Stimulated activated CD8-positive, alpha-beta memory T cell treated with anti-CD3 and anti-CD28 coated beads, Interleukin-7, amount 100 ng/mL, for 1 hour (primary cell): ENCODE measurements at places on chromosomes 16 and 17.

DNA sequence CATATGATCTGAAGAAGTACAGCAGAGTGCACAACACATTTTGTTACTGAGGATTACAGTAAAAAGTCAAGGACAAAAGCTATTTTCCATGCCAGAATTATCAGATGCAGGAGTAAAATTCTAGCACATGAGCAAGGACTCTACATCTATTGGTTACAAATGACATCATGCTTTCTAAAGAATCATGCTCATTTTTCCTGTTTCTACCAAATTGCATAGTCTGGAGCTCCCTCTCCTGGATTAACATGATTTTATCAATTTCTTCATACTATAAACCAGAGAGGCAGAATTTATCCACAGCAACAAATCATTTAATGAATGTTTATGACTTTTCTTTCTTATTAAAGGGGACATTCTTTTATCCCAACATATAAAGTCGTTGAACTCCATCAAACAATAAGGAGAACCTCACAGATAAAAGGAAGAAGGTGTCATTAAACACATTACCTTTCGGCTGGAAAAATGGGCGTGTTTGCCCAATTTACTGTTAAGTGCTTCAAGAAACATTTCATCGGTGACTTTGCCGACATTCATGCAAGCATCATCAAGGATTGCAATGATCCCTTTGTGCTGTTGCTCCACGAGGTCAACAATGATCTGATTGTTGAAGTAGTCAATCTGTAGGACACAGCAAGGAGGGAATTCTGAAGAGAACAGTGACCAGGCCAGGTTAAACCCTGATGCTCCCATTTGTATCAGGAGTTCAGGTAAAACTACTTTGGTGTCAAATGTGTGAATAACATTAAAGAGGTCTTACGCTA lies 121.7 kb downstream of the MYO1D start:
- no peak for DNase-seq

DNA sequence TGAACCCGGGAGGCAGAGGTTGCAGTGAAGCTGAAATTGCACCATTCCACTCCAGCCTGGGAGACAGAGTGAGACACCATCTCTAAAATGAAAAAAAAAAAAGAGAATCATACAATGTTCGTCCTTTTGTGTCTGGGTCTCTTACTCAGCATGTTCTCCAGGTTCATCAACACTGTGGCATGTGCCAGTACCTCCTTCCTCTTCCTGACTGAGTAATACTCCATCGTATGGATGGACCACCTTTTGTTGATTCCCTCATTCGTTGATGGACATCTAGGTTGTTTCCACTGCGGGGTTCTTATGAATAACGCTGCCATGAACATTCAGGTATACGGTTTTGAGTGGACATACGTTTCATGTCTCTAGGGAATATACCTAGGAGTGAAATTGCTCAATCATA lies 4.1 kb upstream of the HS3ST6 start:
- DNase-seq, result no peak

DNA sequence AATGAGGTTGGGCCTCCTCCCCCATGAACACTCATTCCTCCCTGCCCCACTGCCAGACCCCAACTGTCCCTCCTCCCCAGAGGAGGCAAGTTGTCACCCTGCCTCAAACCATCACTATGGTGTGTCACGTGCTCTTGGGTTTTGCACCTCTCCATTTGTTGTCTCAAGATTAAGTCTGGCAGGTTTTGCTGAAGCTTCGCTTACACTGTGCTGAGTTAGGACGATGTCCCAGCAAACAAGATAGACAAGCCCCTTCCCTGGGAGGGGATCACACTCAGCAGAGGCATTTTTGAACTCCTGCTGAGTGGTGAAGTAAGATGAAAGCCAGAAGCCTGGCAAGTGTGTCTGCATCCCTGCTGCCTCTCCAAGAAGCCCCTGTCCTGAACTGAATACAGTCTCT lies 78.3 kb downstream of the CBLN1 start:
- no peak for DNase-seq

GRCh38 chr17:35089586-35090296 lies 26.2 kb upstream of the RFFL start:
- DNase-seq, result no peak

- no peak for DNase-seq
These were observed 404.8 kb upstream of the HSBP1 start for GRCh38 chr16:83402967-83403366.

GRCh38 chr17:82351254-82351712 lies 7.8 kb upstream of the TEX19 start:
- DNase-seq, result no peak

DNA sequence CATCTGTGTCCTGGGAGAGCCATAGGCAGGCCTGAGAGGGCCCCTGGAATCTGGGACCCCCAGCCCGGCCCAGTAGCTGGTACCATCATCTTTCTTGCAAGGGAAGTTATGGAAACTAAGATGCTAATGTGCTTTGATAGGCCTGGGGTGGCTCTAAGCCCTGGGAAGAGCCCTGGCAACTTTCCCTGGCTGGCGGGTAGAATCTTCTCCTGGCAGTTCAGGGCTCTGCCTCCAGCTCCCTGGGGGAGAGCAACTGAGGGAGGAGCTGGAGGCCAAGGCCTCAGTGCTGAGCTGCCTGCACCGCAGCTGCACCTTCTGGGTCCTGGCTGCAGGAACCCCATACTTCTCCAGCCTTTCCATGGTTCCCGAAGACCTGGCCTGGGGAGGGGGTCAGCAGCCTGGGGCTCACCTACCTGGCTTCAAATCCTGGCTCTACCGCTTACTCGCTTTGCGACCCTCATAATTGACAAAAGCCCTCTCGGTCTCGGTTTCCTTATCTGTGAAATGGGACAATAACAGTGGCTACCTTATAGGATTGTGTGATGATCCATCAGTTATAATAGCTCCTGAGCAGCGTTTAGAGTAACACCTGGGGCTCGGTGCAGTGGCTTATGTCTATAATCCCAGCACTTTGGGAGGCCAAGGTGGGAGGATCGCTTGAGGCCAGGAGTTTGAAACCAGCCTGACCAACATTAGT lies 333.7 kb downstream of the SEC14L1 start:
- no peak for DNase-seq

GRCh38 chr16:27475561-27475960 lies 73.6 kb downstream of the IL21R start:
- DNase-seq, result no peak

DNA sequence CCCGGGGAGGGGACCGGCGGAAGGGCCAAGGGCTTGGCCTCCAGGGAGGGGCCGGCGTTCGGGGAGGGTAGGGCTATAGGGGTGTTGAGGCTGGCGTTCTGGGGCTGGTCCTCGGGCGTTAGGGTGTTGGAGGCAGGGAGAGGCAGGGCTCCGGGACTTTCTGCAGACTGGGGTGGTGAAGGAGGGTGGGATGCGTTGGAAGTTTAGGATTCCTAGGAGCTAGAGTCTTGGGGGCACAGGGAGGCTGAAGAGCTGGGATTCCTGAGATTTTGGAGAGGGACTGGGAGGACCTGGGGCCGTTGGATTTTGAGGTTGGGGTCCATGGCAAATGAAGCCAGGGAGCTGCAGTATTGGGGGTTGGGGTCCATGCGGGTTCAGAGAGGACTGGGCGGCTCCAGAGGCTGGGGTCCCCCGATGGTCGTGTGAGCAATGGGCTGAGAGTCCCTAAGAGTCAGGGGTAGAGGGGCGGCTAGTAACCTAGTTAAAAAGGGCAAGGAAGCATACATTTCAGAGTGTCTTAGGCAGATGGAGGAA lies 740 bp downstream of the NFATC2IP start:
- no peak for DNase-seq

GRCh38 chr16:11582157-11582814 lies 4.4 kb downstream of the LITAF start:
- DNase-seq, result no peak

DNA sequence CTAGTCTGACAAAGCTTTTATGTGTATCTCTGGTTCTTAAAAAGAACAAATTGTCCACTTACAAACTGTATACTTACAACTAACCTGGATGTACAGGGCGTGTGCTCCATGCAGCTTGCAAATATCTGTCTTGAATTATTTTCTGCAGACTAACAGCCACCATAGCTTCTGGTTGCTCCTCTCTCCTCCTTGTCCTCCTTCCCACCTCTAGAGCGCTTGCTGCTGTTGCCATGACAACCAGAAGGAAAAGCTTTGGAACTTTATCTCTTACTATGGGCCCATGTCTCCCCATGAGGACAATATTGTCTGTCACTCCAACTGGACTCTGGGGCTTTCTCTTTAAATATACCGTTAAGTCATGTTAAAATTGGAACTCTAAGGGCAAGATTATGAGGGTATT lies 71.5 kb upstream of the DHX40 start:
- no peak for DNase-seq
